ENCODE measurements at places on chromosomes 2 and 18.
A peak's percentile ranks its signal among the peaks of the same experiment; 100 is the strongest.

GRCh38 chr2:39954346-39954745 is 175.3 kb upstream of the THUMPD2 start:
- DNase-seq: peak; percentile 70

GRCh38 chr2:221818616-221819320 is 246.7 kb upstream of the EPHA4 start:
- DNase-seq: no peak

GRCh38 chr2:21258082-21258481 is 134.3 kb downstream of the TDRD15 start:
- no peak for DNase-seq

DNA sequence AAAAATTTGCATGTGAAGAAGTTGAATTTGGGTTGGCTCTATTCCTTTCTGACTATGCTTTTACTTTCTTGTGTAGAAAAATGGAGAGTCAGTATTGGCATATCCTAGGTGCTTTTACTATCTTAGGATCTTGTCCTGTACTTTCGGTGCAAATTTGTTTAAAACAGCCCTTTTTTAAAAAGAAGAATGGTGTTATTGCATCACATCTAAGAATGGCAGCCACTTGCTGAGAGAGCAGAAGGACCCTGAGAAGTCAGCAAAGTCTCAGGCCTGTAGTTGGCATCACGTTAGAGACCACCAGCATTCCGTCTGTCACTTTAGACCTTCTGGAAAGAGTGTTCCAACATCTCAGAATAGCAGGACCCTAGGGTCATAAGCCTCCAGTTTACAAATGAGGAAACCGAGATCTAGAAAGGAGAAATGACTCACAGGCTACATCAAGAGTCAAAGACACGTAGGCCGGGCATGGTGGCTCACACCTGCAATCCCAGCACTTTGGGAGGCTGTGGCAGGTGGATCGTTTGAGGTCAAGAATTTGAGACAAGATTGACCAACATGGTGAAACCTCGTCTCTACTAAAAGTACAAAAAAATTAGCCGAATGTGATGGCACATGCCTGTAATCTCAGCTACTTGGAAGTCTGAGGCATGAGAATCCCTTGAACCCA is 42.5 kb downstream of the SPATS2L start:
- DNase-seq: no peak

- no peak for DNase-seq
These were observed 11.6 kb downstream of the KLHL14 start for GRCh38 chr18:32761231-32761630.

DNA sequence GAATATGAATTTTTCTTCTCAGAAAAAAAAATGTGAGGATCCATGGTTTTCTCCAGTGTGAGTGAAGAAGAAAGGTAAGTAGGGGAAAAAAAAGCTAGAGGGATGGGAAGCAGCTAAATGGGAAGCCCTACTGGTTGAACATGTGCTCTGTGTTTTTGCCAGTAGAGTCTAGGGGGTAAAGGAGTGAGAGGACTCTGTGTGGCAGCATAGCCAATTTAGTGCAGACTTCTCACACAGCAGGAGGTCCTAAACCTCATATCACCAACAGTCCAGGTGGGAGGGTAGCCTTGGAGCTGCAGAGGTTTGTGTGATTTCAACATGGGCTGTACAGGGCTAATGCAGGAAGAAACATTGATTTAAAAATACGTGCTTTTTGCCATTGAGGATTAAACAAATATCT is 334.5 kb upstream of the SPHKAP start:
- DNase-seq: no peak

DNA sequence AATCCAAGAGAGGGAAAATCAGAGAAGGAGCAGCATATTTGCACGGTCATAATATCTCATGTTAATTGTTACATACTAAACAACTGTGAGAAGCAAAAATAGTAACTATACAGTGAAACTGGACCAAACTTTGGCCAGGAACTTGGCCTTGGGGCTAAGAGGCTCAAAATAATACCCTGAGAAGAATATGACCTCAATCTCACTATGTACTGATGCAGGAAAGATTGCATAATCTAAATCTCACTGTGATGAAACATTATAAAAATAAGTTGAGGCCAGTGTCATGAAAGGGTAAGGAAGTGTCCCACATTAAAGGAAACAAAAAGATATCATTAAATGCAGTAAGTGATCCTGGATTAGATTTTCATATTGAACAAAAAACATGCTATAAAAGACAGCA is 36.5 kb downstream of the ZRANB3 start:
- peak; percentile 30 for DNase-seq

DNA sequence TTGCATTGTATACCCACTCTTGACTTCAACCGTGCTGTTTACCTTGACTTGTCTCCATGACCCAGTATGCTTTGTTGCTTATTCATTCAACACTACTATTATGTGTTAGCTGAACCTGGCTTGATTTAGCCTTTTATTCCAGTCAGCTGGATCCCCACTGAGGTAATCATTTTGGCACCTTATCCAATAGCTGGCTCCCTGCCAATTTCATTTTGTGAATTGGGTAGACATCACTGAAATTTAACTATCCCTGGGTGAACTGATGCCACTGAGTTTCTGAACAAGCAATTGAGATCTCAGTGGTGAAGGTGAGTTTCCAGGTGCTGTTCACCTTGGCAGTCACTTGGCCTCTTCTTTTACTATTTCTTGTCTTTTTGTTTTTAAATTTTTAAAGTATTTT is 584.3 kb downstream of the ADCYAP1 start:
- no peak for DNase-seq

- peak; percentile 92 for DNase-seq
These were observed 43.1 kb downstream of the MAP3K19 start for GRCh38 chr2:135004005-135004746.

DNA sequence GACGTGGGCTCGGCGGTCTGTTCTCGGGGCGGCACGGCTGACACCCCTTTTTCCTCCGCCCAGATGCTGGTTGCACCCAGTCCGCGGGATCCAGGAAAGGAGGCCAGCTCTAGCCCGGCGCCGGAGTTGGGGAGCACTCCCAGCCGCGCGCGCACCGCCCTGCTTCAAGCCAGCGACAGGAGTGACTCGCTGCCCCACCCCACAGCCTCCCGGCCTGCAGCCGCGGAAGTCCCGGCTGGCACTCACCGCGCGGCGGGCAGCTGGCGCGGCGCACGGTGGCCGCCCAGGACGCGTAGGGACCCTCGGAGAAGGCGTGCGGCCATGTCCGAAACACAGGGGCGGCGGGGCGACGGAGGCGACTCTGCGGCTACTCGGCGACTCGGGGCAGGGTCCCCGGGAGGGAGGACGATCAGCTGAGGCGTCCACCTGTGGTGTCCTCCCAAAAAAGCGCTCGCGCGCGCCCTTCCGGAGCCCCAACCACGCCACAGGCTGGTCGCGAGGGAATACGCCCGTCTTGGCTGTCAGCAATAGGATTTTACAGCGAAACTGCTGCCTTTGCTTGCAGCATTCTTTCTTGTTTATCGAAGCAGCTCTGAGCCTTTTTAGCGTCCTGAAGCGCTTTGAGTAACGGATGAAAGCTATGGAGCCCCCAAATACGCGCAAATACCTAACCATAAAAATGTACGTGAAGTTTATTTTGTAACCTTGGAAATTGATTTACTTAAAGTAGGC is at the start of gene ACADL:
Gene ACADL (minus strand): TSS at position 507 of the 732 bp plus-strand sequence. CDS start 184 bp downstream, at position 323.
- DNase-seq: peak; percentile 52

- no peak for DNase-seq
These were observed 89.3 kb downstream of the MBD5 start for GRCh38 chr2:148110184-148110583.

GRCh38 chr2:156023229-156023869 is 309.2 kb downstream of the NR4A2 start:
- no peak for DNase-seq

- DNase-seq: peak; percentile 71
These were observed 52.1 kb downstream of the RHBDD1 start for GRCh38 chr2:226887940-226888339.

GRCh38 chr2:199861132-199861774 is 10.3 kb upstream of the FTCDNL1 start:
- peak; percentile 51 for DNase-seq

- DNase-seq: peak; percentile 36
These were observed 1.1 kb downstream of the PTH2R start for GRCh38 chr2:208407667-208408066.

DNA sequence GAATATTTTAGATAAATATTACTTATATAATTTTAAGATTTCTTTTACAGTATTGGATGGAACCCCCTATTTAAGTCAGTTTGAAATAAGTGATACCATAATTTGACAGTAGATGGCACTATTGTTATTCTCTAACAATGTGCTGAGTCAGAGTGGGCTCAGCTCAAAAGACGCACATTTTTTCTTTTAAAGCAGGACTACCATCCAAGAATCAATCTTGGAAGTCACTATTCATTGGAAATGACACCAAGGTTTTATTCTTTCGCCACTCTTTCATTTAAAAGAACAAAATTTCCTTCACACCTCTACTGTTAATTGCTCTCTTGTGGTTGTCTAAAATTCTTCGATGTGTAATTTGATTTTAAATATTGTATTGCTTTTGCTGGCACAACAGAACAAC is 32.6 kb upstream of the SPAG16 start:
- DNase-seq: peak; percentile 39

DNA sequence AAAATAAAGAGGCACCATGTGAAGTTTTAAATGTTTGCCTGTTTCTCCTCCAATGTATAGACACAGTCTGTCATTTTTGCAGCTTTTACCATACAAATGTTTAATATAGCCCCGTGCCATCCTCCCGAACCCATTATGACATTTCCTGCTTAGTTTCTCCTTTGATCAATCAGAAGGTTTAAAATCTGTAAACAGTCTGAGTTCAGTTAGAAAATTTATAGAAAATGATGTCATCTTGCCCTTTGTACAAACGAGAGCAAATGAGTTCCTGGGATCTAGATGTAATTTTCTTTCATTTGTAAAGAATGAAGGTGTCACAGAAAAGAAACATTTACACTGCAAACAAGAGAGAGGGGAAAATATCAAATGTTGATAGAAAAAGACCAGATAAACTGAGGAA is 62.7 kb upstream of the NFU1 start:
- no peak for DNase-seq

- DNase-seq: no peak
These were observed 7.8 kb upstream of the ARHGAP25 start for GRCh38 chr2:68726608-68727367.

GRCh38 chr18:22691946-22692710 is 241.0 kb upstream of the RBBP8 start:
- peak; percentile 82 for DNase-seq

DNA sequence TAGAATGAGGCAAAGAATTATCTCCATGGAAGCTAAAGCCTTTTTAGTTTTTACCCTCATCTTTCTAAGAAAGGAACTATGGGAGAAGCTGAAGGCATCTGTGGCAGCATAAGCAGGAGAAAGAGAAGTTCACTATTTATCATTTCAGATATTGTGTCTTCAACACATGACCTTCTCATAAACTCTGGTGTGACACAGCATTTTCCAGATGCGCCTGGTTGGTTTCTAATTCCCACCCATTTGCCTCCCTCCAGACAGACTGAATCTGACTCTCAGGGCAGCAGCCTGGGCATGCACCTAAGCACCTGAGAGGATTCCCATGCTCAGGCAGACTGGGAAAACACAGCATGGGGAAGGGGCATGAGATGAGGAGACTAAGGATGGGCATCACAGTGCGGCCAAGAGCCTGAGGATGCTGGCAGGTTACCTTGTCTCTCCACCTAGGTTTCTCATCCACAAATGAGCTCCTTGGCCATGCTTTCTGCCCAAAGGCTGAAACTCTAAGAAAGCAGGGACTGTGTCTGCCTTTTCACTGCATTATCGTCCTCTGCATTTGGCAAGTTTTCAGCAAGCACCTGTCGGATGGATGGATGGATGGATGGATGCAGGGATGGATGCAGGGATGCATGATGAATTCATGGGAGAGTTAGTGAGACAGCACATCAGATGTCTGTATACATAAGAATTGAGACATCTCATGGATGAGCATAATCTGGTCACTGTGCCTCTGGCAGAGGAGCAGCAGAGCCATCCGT is 28.8 kb upstream of the SULT1C4 start:
- no peak for DNase-seq

Measured in foreskin fibroblast (primary cell).